Stomach (tissue), 19 donors: ENCODE measurements at places on chromosomes 5 and 9.

- DNase-seq = no peak
Measured at GRCh38 chr5:9498541-9499497, 47.1 kb downstream of the SEMA5A start.

GRCh38 chr9:4145482-4145881 is 154.4 kb downstream of the GLIS3 start:
- no peak for DNase-seq

DNA sequence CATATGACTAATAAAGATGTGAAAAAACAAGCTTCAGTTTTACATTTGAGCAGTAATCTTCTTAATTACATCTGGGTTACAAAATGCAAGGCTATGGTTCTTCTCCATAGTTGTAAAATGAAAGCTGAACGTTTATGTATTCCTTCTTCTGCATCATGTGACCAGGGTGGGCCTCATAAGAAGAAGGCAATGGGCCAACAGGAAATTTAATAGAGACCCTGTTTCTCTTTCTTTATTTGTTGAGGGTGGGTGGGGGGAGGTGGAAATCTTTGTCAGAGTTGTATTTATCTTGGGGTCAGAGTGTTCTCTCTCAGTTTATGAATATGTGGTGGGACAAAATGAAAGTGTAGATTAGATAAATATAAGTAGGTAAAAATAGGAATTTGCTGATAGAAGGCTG is 418.8 kb downstream of the TLE4 start:
- no peak for DNase-seq

DNA sequence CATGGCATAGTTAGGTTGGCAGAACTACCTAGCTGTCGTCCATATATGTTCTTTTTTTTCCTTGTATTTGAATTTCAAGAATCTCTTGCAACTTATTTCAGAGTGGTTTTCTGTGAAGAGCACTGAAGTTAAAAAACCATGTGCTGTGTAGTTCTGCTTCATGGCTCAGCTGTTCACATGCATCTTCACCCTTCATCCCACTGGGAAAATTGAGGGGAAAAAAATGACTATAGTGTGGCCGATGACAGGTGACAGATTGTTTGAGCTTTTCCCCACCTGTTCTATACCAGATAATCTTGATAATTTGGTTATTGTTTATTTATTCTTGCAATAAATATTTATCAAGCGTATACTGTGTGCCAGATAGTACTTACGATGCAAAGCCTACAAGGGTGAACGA is 77.8 kb downstream of the AOPEP start:
- no peak for DNase-seq

DNA sequence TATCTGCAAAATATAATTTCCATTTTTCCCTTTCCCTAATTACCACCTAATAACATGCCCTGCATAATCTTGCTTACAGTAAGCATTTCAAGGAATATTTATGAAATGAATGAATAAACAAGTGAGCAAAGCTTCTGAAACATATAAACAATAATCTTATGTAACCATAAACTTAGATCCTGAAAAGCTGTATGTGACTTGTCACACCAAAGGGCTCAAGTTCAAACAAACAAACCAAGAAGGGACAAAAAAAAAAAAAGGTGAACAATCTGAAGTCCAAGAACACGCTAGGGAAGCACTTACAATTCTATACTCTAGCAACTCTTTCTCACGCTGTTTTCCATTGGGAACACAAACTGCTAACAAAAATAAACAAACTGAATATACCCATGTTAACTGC is 36.3 kb downstream of the PLPP1 start:
- no peak for DNase-seq

- DNase-seq = no peak
Measured at GRCh38 chr5:136425921-136426320, 60.6 kb upstream of the TRPC7 start.

GRCh38 chr5:34584165-34584564 is 72.0 kb upstream of the RAI14 start:
- DNase-seq = no peak

- no peak for DNase-seq
Measured at GRCh38 chr9:131776473-131776872, 36.6 kb upstream of the RAPGEF1 start.

DNA sequence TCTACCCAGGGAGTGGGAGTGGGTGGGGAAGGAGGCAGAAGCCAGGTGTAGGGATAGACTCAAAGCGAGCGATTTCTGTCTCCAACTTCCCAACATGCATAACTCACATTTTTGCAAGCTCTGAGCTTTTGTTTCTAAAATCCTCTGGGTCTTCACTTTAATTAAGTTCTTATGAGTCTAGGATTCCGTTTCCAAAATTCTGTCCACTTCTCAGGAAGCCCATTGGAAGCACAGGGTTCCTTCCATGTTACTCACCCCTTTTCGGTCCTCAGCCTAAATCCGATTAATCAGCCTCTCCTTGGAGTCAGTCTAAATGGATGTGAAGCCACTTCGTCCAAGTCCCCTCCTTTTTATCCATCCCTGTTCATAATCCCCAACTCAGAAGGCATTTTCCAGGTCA is 1.4 kb downstream of the GPX3 start:
- no peak for DNase-seq

- DNase-seq = no peak
Measured at GRCh38 chr9:14814249-14814628, 91.7 kb upstream of the CER1 start.

DNA sequence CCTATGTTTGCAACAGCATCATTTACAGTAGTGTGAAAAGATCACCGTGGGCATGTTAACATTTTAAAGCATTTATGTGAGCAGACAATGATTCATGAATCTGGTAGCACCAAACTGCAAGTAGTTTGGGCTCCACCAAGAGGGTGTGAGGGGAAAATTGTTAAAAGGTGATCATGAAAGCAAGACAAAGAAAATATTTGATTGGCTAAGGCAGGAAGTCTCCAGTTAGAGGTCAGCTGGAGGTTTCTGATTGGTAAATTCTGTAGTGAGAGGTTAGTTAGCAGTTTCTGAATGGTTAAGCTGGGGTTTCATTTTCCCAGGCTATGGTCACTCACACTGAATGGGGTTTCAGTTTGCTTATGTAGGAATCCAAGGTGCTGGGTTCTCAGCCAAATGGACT is 13.5 kb upstream of the DRD1 start:
- no peak for DNase-seq

- no peak for DNase-seq
Measured at GRCh38 chr5:151238303-151238741, 14.4 kb upstream of the CCDC69 start.

GRCh38 chr5:39169081-39169480 is 50.3 kb downstream of the FYB1 start:
- DNase-seq = no peak

- DNase-seq = no peak
Measured at GRCh38 chr9:22969350-22969979, 522.8 kb downstream of the DMRTA1 start.

GRCh38 chr5:143730112-143730801 is 81.7 kb upstream of the HMHB1 start:
- no peak for DNase-seq

DNA sequence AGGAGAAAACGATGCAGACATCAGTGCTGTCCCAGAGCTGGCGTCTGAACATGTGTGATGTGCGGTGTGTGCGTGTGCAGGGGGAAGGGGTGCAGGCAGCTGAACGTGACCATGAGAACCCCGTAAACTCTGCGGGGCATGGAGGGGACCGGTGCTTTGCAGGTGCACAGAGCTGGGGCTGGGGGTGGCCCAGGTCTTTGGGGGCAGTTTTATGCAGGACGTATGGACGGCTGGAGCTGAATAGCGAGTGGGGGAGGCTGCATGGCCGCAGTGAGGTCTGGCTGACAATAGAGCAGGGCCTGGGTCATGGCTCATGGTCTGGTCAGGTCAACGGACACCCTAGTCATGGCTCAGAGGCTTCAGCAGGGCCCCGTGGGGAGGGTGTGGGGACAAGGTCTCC is 3.3 kb upstream of the EXOC3 start:
- no peak for DNase-seq

DNA sequence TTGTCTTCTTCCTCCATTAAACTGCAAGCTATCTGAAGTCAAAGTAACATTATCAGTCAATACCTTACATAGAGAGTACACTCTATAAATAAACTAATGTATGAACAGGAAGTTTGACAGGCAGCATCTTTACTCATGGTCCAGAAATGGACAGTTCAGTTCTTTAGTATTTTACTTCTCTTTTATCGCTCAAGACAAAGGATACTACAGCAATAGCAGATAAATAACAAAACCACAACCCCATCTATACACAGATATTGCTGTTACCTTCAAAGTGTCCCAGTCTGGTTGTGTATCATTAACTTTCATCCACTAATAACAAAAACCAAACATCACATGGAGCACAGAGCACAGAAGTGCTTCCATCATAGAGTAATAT is 46.4 kb downstream of the SEMA5A start:
- DNase-seq = no peak
